ENCODE measurements at places on chromosomes 3 and 15.

DNA sequence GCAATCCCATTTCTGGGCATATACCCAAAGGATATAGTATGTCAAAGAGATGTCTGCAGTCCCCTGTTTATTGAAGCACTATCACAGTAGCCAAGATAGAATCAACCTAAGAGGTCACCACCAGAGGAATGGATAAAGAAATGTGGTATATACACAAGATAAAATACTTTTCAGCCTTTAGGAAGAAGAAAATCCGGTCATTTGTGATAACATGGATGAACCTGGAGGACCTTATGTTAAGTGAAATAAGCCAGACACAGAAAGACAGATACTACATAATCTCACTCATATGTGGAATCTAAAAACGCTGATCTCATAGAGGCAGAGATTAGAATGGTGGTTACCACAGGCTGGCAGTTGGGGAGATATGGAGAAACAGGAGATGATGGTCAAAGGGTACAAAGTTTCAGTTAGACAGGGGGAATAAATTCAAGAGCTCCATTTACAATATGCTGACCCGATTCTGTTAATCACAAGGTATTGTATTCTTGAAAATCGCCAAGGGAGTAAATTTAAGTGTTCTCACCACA, 195.8 kb downstream of the MTHFS start:
- no peak for DNase-seq

- DNase-seq, result no peak
Observed at GRCh38 chr15:100569391-100569790, 32.6 kb downstream of the LINS1 start.

DNA sequence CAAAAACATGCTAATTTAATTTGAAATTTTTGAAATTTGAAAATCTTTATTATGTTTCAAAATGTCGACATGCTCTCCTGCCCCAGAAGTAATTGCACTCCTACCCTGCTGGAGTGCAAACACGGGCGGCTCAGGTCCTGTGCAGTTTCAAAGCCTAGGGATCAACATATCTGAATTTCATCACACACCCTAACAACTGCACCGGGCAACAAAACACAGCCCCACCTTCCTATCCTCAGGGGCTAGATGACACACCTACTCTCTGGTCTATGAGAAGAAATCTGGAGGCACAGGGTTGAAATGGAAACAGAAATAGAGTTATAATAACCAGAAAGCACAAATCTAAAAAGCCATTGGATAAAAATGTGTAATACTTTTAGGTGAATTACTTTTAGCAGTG, 61.4 kb downstream of the BFSP2 start:
- DNase-seq, result no peak

DNA sequence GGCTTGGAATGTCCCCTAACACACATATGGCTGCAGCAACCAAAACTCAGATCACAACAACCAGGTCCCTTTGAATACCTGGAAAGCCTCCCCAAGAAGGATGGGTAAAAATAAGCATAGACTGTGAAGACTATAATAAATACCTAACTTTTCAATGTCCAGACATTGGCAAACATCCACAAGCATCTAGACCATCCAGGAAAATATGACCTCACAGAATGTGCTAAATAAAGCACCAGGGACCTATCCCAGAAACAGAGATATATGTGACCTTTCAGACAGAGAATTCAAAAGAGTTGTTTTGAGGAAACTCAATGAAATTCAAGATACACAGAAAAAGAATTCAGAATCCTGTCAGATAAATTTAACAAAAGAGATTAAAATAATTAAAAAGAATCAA, 109.2 kb downstream of the NEDD4 start:
- no peak for DNase-seq

- no peak for DNase-seq
Observed at GRCh38 chr3:19013879-19014278, 134.4 kb upstream of the KCNH8 start.

DNA sequence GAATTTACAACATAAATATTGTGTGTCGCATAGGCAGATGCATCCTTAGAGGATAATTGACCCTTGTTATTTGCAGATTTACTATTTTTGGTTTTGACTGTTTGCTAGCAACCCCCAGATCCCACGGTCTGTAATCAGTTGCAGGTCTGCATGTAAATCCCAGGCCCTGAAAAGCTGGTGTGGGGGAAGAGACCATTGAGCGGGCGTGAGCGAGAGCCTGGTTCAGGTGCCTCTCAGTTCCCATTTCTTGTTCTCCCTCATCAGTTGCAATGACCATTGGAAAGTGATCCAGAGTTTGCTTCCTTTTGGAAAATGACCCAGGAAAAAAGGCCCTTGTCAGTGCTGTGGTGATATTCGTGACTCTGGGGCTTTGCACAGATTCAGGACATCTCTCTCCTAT, 238.9 kb downstream of the UACA start:
- DNase-seq, result no peak

GRCh38 chr3:186810336-186810996, 4.2 kb upstream of the RFC4 start:
- DNase-seq, result no peak

- DNase-seq, result no peak
Observed at GRCh38 chr15:89820666-89821611, 6.3 kb upstream of the ANPEP start.

GRCh38 chr3:194723846-194724618, 38.3 kb downstream of the FAM43A start:
- no peak for DNase-seq

GRCh38 chr3:143201045-143201444, 81.5 kb downstream of the CHST2 start:
- DNase-seq, result no peak

DNA sequence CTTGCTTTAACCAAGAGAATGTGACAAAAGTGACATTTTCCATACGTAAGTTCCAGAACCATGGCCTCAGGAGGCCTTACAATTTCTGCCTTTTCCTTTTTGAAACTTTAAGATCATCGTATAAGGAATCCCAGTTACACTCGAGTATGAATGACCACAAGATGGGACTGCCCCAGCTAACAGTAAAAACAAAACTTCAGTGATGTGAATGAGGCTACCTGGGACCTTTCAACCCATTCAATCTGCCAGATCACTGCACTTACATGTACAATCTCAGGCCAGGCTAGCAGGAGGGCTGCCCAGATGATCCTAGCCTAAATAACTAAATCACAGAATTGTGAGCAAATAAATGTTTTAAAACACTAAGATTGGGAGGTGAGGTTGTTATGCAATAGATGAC, 328.8 kb downstream of the CNTN6 start:
- DNase-seq, result no peak

GRCh38 chr3:102181175-102181920, 253.5 kb upstream of the ZPLD1 start:
- DNase-seq, result no peak

GRCh38 chr3:28590860-28591259, 242.2 kb upstream of the AZI2 start:
- DNase-seq, result no peak

DNA sequence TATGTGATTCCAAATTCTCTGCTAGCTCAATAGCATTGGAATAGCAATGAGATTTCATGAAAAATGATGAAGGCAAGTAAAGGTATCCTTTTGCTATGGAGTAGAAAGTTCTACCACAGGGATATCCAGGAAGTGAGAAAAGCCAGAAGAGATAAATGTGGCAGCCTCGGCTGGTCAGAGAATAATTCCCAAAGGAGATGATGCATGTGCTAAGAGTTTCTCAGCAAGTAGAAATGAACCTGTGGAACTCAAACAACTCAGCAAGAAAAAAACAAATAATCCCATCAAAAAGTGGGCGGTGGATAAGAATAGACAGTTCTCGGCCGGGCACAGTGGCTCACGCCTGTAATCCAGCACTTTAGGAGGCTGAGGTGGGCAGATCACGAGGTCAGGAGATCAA, 38.2 kb downstream of the ALS2CL start:
- DNase-seq, result no peak

All from NCI-H510A (cell line).